ENCODE measurements at places on chromosomes 4 and X.

- DNase-seq = no peak
These were observed 28.1 kb downstream of the STARD8 start for GRCh38 chrX:68675571-68675970.

- DNase-seq = no peak
These were observed 75.3 kb downstream of the DCUN1D4 start for GRCh38 chr4:51918251-51918650.

DNA sequence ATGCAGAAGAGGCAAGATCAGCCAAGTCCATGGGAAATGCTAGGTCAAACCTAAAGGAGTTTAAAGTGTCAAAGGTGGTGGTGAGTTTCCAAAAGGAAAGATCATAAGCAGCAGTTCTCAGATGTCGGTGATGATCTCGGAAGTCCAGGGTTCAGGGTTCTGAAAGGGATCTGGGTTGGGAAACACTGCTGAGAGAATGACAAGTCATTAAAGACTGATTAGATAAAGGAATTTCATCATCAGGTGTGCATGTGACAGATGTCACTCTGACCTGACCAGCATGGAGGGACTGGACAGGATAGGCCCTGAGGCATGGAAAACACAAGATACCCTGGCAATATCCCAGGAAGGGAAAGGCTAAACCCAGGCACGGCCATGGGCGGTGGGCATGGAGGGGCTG lies 195.7 kb upstream of the TBL1X start:
- DNase-seq = no peak

- no peak for DNase-seq
These were observed 38.8 kb downstream of the FAT1 start for GRCh38 chr4:186684889-186685309.

DNA sequence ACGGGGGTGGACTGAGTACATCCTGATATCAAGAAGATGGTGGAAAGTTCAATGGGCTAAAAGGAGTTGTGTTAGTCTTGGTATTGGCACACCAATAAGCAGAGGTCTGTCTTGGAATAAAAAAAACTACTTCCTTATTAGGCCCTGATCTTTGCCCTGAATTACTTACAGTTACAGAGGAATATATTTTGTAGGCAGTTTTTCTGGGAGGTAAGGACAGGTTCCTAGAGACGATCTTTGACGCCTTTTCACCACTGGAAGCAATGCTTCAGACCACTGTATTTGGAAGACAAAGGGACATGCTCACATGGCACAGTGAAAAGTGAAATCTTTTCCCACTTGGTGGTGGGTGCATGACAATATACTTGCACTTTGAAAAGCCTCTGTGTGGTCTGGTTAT lies 618 bp upstream of the XK start:
- DNase-seq = no peak

- no peak for DNase-seq
These were observed 48.9 kb downstream of the FNIP2 start for GRCh38 chr4:158817562-158818296.

GRCh38 chr4:158540125-158540907 lies 18.6 kb downstream of the RXFP1 start:
- DNase-seq = no peak

DNA sequence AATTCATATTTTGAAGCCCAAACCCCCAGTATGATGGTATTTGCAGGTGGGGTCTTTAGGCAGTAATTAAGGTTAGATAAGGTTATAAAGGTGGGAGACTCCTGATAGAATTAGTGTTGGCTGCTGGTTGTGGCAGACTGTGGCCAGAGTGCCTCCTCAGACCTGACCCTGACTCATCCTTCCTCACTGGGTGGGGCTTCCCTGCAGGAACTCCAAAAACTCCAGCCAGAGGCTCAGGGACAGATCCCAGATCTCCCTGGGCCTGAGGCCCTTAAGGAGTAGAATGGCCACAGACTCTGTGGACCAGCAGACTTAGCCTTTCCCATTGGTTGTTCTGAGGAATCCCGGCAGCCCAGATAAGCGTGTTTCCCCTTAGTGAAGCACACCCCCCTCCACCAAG lies 463.0 kb upstream of the CPEB2 start:
- DNase-seq = no peak

DNA sequence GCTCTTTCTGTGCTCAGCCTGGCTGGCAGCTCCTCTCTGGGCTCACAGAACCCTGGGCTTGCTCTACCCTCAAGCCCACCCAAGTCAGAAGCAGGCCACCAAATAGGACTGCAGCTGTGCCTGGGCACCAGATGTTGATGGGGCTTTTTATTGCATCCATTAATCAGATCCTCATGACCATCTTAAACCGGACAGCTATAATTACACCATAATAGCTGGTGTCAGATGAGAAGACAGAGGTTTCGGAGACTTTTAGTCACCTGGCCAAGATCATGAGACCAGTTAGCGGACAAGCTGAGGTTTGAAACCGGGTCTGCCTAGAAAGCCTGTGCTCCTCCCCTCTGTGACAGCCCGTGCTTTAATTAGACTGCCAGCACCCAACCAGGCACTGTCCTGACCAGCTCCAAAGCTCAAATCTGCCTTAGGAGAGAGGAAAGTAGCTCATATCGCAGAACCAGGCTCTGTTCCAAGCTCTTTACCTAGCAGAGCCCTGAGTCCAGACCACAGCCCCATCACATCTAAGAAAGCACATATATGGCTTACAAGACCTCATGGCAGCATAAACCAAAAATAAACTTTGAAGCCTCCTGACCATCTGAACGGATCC lies 88.9 kb downstream of the JAKMIP1 start:
- DNase-seq = no peak

GRCh38 chr4:158999166-158999682 lies 103.7 kb upstream of the RAPGEF2 start:
- DNase-seq = no peak

GRCh38 chrX:154516656-154517100 lies 646 bp upstream of the FAM3A start:
- no peak for DNase-seq

- DNase-seq = no peak
These were observed 55.4 kb downstream of the ZCCHC12 start for GRCh38 chrX:118878977-118879376.

DNA sequence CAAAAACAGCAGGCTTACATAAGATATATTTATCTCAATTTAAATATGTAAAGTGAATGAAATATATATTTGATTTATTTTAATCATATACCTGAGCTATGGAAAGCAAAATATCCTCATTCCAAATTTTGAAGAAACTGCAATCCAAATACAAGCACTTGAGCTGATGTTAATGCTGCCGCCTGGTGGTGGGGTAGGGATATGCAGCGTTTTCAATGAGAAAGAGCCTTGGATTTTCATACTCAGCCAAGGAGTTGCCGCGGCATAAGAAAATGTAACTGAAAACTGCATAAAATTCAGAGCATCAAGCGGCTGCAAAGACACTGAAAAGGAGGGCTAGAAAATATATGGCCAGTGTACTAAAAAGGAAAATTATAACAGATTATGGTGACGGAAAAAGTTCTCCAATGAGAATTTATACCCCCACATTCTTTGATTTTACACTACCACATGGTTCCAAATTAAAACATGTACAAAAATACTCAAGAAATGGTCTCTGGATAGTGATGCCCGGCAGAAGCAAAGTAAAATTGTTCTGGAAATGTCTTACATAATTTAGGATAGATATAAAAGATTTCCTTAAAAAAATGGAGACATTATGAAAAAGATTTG lies 660.3 kb upstream of the PITX2 start:
- peak; percentile 25 for DNase-seq

DNA sequence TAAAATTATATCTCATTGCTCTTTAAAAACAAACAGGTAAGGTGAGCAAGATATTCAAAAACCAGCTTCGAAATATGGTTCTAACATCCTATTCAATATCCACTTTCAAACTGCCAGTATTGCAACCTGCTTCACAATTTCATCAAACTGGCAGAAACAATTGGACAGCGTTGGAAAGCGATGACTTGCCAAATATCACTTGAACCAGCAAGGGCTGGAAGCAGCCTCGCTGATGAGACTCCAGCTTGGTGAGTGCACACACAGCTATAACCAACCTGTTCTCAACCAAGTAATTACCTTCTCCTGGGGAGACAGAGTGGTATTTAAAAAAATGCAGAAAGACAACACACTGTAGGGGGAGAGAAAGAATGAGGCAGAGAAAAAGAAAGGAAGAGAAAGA lies 155.8 kb upstream of the RAI2 start:
- no peak for DNase-seq

DNA sequence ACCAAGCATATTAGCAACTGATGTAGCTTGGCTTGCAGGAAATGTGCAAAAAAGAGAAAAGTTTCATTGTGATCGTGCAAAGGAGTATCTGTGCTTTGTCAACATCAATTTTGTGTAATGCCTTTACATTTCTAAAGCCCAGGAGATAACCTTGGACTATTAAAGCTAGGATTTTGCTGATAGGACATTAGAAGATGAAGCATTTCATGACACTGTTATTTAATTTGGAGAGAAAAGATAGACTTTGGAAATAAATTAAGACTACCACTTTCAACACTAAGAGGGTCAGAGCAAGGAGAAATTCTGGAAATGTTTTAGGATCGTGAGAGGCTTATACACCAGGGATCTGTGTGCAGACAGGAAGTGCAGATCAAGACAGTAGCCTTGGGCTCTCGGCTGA lies 120.6 kb upstream of the MID1 start:
- DNase-seq = no peak

DNA sequence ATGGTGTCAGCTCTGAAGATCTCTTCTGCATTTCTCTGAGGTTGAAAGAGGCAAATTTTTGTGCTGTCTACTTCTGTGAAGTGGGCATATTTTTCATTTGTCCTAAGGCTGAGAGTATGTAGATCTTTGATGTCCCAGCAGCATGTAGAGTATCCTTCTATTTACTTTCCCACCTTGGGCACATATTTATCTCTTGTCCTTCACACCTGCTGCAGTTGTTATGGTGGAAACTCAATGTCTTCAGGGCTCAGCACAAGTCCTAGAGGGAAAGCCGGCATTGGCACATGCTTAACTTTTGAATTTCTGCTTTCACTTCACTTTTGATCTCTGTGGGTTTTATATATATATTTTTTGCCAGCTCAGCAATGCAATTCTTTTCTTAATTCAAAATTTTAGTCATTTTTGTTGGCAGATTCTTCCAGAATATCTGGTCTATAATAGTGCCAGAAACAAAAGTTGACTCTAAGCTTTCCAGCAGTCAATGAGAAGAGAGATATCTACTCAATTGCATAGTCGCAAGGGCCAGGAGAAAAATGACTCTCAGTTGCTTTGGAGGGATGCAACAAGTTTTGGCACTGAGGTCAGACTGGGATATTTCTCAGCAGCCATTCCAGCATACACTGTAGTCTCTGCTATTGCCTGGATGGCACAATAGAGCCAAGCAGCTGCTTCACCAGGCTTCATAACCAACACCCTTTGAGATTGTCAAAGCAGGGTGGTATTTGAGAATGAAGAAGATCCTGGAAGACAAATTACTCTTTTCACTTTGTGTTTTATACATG lies 127.8 kb upstream of the FAT1 start:
- DNase-seq = no peak

Measured in stimulated activated CD4-positive, alpha-beta T cell treated with anti-CD3 and anti-CD28 coated beads, Interleukin-12 subunit alpha, Interleukin-12 subunit beta, amount 100 ng/mL, for 4 hours (primary cell).